ENCODE measurements at places on chromosomes 6 and 20.

GRCh38 chr6:112626468-112627082 is 279.4 kb downstream of the RFPL4B start:
- DNase-seq = no peak

GRCh38 chr6:127458222-127458621 is 967 bp downstream of the KIAA0408 start:
- DNase-seq = no peak

DNA sequence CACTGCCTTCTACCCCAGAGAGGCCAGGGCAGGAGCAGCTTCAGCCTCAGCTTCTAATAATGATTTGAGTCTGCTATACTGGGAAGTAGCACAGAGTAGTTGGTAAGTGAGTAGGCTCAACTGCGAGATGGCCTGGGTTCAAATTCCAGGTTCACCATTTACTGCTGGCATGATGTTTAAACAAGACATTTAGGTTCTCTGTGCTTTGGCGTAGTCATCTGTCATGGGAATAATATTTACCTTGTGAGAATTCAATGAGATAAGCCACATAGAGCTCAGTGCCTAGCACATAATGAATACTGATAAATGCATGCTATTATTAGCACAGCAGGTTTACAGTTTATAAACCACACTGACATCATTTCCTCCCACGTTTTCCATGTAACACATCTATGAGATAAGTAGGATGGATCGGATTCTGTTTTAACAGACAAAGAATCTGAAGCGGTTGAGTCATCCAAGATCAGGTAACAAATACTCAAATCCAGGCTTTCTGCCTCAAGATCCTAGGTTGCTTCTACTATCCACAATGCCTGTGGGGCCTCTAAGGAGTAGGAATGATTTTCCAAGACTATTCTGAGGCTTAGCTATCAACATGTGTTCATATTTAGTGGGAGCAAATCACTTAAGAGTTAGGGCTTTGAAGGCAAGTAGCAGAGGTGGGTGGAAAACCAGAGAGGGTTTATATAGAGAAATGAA is 72.9 kb upstream of the DTNBP1 start:
- DNase-seq = no peak

DNA sequence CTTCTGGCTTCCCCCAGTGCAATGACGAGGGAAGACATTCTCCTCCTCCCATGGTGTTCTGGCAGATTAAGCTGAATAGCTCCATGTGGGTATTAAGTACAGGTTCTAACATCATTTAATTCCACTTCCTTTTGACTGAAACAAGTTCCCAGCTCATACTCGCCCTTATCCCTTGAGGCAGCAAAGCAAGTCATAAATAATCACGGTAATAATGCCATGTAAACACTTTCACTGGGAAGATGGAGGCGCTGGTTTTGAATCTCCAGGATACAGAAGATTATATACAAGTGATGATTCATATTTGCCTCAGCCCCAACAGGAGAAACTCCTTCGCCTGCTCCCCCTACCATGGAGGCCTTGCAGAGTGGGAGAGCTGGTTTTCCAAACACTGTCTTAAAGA is 141.3 kb downstream of the PXDC1 start:
- no peak for DNase-seq

DNA sequence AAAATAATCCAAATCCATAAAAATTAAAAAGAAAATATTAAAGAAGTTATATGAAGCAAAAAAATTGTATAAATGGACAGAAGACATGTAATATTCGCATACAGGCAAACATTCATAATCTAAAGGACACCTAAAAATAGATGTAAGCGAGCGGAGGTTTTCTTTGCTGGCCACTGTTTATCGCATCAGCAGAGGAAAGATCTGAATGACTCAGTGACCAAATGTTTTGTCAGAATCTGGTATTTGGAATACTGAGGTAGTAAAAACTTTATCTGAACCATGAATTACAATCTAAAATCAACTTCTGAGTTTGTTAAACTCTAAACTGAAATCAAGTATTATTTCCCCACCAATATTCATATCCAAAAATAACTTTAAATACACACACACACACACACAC is 7.8 kb downstream of the TSPYL4 start:
- DNase-seq = no peak

All from activated CD4-positive, alpha-beta T cell treated with anti-CD3 and anti-CD28 coated beads for 4 hours (primary cell).